ENCODE measurements at places on chromosomes 6 and 20.

DNA sequence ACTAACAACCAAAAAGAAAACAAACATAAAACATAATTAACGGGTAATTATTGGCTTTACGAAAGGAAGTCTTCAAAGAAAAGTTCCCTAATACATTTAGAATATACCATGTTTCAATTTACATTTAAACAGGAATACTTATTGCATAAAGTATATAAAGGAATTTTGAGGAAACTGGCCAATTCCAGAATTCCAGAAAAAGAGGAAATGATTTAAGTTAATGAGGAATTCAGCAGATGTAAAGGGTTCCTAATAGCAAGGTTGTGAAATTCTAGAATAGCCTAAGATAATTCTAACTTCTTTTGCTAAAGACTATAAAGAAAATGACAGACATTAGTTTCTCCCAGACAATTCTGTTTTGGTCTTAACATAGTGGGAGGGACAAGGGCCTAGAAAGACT, 35.0 kb downstream of the DTNBP1 start:
- DNase-seq = no peak

DNA sequence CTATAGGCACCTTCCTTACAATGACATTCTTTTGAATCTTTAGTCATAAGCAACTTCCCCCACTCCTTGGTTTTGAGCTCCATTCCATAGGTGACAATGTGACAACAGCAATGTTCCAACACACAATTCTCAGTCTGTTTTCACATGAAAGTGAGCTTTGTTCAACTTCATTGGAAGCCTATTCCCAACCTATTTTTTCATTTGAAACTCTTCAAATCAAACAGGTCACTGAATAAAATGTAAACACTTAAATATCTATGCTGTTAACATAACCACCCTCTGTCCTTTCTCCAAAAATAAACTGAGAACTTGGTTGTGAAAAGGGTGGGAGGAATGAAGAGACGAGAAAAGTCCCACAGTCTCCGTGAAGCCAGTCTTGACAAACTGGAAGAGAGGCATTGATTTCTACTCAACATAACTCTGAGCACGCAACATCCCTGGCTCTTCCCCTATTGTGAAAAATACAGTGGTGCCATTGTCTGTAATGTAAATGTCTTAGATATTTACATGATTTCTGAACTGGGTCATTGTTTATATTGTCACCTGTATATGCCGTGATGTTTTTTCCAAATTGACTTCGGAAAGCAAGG, 343.1 kb downstream of the TFAP2A start:
- no peak for DNase-seq

DNA sequence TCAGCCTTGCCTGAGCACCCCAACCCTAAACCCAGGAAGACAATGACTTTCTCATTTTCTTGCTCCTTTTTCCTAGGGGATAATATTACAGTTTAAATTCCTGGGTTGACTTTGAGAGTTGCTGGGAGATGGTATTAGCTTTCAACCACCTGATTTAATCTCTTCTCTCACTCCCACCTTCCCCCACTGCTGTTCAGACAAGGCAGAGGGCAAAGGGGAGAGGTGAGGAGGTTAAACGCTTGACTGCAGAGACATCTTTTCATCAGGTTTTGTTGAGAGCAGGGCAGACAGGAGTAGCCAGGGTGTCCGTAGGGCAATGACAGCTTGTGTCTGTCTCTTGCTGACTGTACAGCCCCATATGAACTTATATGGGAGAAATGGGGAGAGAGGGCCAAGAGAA, 811.2 kb downstream of the MAFB start:
- no peak for DNase-seq

DNA sequence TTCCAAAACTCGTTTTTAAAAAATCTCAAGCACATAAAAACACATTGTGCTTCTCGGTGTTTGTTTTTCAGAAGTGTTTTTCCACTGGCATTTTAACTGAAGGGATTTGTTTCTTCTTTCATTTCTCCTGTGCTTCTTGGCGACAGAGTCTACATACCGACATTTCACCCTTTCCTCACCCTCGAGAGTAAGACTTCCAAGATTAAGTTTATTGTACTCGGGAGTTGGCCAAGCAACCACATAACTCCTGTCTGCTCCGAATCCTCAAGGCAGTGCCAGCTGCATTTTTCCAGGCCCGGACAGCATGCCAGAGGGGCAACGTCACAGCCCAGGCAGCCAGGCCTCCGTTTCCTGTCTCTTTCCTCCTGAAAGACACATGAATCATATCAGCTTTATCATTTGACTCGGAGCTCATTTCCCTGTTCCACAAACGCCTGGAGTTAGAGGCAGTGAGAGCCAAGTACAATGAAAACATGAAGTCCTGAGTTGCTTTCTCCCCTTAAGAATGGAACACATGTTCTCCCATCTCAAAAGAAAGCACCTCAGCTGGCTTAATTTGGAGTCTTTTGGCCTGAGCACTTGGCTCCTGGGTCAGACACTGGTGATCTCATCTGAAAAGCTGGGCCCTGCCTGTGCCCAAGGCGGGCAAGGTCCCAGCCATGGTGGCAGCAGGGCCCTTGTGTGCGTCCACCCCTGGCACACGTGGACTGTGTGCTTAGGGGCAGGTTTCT, 23.2 kb upstream of the FAM50B start:
- DNase-seq = no peak

DNA sequence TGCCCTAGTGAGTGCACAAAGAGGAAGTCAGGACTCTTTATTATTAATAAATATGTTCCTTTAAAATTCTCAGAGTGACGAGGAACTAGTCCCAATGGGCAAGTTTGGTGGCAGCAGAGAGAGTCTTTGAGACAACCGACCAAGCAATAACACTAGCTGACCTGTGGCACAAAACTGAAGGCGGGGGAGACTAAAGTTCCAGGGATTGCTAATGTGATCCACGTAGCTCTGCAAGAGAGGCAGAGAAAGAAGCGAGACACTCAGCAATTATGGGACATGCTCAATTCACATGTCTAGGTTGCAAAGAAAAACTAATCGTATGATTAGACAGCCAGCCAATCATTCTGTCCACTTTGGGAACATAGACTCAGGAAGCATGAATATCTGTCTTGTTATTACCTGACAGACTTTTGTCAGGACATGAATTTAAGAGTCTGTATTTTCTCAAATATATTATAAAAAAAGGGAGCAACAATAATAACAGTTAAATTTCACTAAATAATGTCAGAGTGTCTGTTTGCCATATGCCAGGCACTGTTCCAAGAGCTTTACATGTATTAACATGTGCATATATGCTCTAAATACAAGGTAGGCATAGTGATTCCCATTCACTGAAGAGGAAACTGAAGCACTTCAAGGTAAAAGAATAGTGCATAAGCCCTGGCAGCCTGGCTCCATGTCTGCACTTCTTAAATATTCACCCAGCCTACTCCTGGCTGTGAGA, 81.0 kb downstream of the COL9A1 start:
- no peak for DNase-seq

All from NCI-H748 treated with DMSO at 0.1 percent for 48 hours (cell line).